ENCODE measurements at places on chromosomes 7 and 10. TPM values are rescaled to one million over a fixed set of nuclear protein-coding genes. Genes with fewer than 3 reads are reported as not detected.

- no peaks in the 10 kb centered on the region for H3K4me1 ChIP-seq
- H3K27me3 ChIP-seq, result no peaks in the 10 kb centered on the region
- no peaks in the 10 kb centered on the region for H3K36me3 ChIP-seq
- DNase-seq, result no peak
- H3K4me3 ChIP-seq, result no peak overlapping the region
These were observed 246.3 kb downstream of the ACTR3B start for GRCh38 chr7:153005750-153006435.

- no peak overlapping the region for H3K4me3 ChIP-seq
- no peak for DNase-seq
- H3K27ac ChIP-seq, result no peak overlapping the region
These were observed 113.4 kb downstream of the POU6F2 start for GRCh38 chr7:39091145-39091544.

DNA sequence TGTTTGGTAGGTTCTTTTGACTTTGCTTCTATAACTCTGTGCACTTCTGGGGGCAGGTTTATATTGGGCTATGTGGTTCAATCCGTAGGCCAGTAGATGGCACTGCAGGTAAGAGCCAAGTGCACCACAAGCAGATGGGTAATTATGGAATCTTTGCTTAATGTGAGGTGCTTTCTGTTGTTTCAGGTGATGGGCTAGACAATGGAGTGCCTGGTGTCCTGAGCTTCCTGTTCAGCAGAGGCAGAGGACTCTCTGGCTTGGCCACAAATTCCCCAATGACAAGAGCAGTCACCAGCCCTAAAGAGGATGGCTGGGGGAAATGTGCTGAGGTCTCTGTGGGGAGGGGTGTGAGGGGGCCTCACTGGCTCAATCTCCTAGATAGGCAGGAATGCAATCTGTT, 455.0 kb downstream of the CCSER2 start:
- no peaks in the 10 kb centered on the region for H3K4me1 ChIP-seq
- no peak overlapping the region for H3K4me3 ChIP-seq
- H3K36me3 ChIP-seq, result no peaks in the 10 kb centered on the region
- H3K27ac ChIP-seq, result no peak overlapping the region

GRCh38 chr7:45162943-45163691, 5.5 kb downstream of the RAMP3 start:
- H3K4me3 ChIP-seq, result no peak overlapping the region
- H3K27me3 ChIP-seq, result peaks cover 31% of the 10 kb centered on the region
- no peaks in the 10 kb centered on the region for H3K4me1 ChIP-seq

The ZNF853 gene
- 3.4 TPM for polyA plus RNA-seq

The JAKMIP3 gene
- polyA plus RNA-seq, result 0.09 TPM

The PRTFDC1 gene
- 11.9 TPM for polyA plus RNA-seq

- no peak overlapping the region for H3K4me3 ChIP-seq
- H3K36me3 ChIP-seq, result no peaks in the 10 kb centered on the region
- DNase-seq, result peak; percentile 62
- H3K27ac ChIP-seq, result no peak overlapping the region
- H3K4me1 ChIP-seq, result no peaks in the 10 kb centered on the region
These were observed 8.0 kb upstream of the ZNRF2 start for GRCh38 chr7:30276203-30276900.

GRCh38 chr10:1464881-1465417, 272.4 kb downstream of the ADARB2 start:
- H3K27me3 ChIP-seq, result no peaks in the 10 kb centered on the region
- no peak overlapping the region for H3K27ac ChIP-seq
- no peak for DNase-seq
- H3K4me1 ChIP-seq, result no peaks in the 10 kb centered on the region
- H3K36me3 ChIP-seq, result no peaks in the 10 kb centered on the region

The DUSP5 gene
- polyA plus RNA-seq, result 61.5 TPM

DNA sequence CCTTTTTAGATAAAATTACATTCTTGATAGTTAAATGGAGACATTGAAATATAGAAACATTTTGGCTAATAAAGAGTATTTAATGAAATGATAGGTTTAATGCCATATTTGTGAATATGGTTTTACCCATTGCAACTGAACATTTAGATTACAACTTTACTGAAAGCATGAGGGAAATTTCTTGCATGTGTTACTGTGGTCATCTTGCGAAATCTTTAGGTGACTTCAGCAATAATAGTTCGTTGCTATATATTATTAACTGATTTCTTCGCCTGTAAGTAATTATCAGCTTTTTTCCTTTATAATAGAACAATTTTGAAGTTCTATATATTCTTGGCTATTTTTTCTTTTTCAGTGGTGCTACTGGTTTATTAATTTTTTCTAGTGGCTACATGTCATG, 83.2 kb downstream of the MLLT10 start:
- H3K27me3 ChIP-seq, result no peaks in the 10 kb centered on the region
- H3K36me3 ChIP-seq, result peaks cover 6% of the 10 kb centered on the region
- H3K4me1 ChIP-seq, result no peaks in the 10 kb centered on the region
- DNase-seq, result no peak

- no peak overlapping the region for H3K4me3 ChIP-seq
- peak; percentile 7 for DNase-seq
- peaks cover 9% of the 10 kb centered on the region for H3K4me1 ChIP-seq
These were observed 22.0 kb downstream of the SUN3 start for GRCh38 chr7:48006866-48007265.

DNA sequence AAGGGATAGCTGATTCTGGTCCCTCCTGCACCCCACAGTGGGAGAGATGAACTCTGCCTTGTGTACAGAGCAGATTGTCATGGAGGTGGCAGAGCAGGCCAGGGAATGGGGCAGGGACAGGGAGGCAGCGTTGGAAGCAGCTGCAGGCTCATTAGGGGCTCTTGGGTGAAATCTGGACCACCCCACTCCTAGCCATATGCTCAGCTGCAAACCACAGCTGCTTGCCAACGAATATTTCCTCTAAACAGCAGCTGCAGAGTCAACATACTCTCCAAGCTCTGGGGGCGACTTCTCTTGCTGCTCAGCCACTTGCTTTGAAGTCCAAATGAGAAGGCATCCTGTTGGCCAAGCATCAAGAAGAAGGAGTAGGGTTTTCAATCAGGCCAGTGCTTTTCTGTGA, 302.3 kb upstream of the AUTS2 start:
- DNase-seq, result no peak
- H3K4me3 ChIP-seq, result no peak overlapping the region
- H3K27ac ChIP-seq, result no peak overlapping the region
- no peaks in the 10 kb centered on the region for H3K36me3 ChIP-seq
- no peaks in the 10 kb centered on the region for H3K27me3 ChIP-seq
- no peaks in the 10 kb centered on the region for H3K4me1 ChIP-seq

DNA sequence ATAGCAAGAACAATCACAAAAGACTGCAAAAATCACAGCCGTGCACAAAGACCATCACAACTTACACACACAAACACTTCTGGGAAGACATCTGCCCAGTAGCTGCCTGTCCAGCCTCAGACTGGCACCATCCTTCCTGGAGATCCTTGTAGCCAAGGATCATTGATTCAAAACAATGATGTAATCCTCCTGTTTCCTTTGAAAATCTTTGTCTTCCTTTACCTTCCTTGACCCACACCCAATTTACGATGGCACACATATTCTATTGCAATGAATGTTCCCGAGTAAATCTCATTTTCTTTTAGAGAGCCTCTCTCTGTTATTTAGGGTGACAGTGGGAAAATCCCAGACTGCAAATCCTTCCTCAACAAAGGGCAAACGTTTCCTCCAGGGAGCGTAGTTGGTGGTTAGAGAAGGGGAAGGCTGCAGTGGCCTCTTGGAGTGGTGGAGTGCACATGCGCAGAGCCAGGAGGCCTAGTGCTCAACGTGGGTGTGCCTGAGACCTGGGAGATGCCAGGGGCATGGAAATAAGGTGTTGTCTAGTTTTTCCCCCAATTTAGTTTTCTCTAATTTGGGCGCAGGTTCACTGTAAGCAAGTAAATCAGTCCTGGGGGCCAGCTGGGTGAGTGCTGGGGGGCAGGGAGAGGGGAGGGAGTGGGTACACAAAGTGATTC, 3.1 kb upstream of the INPP5A start:
- H3K27me3 ChIP-seq, result no peaks in the 10 kb centered on the region
- H3K4me1 ChIP-seq, result peaks cover 20% of the 10 kb centered on the region
- no peaks in the 10 kb centered on the region for H3K36me3 ChIP-seq
- H3K27ac ChIP-seq, result no peak overlapping the region
- no peak overlapping the region for H3K4me3 ChIP-seq
- no peak for DNase-seq

DNA sequence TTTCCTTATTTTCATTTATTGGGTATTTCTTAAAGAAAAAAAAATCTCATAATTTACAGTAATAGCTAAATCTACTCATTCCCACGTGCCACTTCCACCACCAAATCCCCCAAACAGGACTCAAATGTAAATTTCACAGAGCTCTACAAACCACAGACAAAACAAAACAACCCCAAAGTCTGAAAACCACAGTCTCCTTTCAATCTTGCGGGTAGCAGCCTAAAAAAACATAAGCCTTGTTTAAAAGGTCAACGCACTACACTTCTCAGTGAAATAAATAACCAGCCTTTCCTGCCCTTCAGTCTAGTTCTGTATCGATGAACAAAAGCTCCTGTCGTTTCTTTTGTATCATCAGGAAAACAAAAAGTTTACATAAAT, 121.8 kb upstream of the AFAP1L2 start:
- H3K27me3 ChIP-seq, result peaks cover 24% of the 10 kb centered on the region
- H3K27ac ChIP-seq, result no peak overlapping the region
- H3K4me3 ChIP-seq, result no peak overlapping the region
- H3K4me1 ChIP-seq, result peaks cover 3% of the 10 kb centered on the region
- no peaks in the 10 kb centered on the region for H3K36me3 ChIP-seq
- DNase-seq, result peak; percentile 16

DNA sequence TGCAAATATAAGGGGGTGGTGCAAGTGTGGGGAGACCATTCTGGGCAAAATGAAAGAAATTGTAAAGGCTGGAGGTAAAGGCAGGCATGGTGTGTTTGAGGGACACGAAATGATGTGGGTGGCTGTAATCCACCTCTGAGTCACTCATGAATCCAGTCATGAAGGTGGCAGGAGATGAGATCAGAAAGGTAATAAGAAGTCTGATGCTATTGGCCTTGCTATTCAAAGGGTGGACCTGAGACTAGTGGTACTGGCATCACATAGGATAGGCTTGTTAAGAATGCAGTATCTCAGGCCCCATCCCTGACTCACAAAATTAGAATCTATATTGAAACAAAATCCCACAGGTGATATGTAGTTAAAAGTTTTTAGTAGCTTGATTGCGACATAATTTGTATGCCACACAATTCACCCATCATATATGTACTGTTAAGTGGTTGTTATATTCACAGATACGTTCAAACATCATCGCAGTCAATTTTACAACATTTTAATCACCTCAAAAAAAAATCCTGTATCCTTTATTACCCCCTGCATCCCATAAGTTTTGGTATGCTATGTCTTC, 85.6 kb downstream of the ST8SIA6 start:
- H3K4me3 ChIP-seq, result no peak overlapping the region
- no peaks in the 10 kb centered on the region for H3K4me1 ChIP-seq
- no peaks in the 10 kb centered on the region for H3K36me3 ChIP-seq
- peaks cover 3% of the 10 kb centered on the region for H3K27me3 ChIP-seq
- H3K27ac ChIP-seq, result no peak overlapping the region

The SLC37A3 gene
- 45.3 TPM for polyA plus RNA-seq

The OR13A1 gene
- polyA plus RNA-seq, result not detected

The GPER1 gene
- polyA plus RNA-seq, result 6.3 TPM

The XPNPEP1 gene
- 311 TPM for polyA plus RNA-seq

GRCh38 chr7:141362580-141363435, 188.4 kb upstream of the AGK start:
- no peaks in the 10 kb centered on the region for H3K27me3 ChIP-seq
- 0 out of 2 replicates have a peak, but pooled peaks cover 2% of the 10 kb centered on the region for H3K4me1 ChIP-seq
- no peak overlapping the region for H3K27ac ChIP-seq

GRCh38 chr10:101189461-101190401, 39.5 kb downstream of the LBX1 start:
- DNase-seq, result no peak
- no peak overlapping the region for H3K27ac ChIP-seq
- H3K36me3 ChIP-seq, result no peaks in the 10 kb centered on the region
- peaks cover 31% of the 10 kb centered on the region for H3K27me3 ChIP-seq
- no peaks in the 10 kb centered on the region for H3K4me1 ChIP-seq

The SPDYE1 gene
- not detected for polyA plus RNA-seq

All from IMR-90 (cell line).